ENCODE measurements at places on chromosomes 16 and 17.

DNA sequence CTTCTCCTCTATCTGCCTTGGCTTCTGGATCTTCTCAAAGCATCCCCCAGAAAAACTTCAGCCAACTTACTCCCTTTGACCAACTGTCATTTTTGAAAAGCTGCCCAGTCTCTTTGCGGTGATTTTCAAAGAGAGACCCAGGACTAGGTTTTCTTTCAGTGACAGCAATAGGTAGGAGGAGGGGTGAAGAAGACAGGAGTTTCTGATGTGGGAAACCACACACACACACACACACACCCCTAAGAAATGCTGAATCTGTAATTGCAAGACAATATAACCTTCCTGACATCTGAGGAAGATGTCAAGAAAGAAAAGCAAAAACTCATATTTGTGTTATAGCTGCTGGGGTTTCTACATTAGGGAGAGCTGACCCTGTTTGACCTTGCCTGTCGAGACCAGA, 5.2 kb downstream of the FAM20A start:
- no peak for DNase-seq

DNA sequence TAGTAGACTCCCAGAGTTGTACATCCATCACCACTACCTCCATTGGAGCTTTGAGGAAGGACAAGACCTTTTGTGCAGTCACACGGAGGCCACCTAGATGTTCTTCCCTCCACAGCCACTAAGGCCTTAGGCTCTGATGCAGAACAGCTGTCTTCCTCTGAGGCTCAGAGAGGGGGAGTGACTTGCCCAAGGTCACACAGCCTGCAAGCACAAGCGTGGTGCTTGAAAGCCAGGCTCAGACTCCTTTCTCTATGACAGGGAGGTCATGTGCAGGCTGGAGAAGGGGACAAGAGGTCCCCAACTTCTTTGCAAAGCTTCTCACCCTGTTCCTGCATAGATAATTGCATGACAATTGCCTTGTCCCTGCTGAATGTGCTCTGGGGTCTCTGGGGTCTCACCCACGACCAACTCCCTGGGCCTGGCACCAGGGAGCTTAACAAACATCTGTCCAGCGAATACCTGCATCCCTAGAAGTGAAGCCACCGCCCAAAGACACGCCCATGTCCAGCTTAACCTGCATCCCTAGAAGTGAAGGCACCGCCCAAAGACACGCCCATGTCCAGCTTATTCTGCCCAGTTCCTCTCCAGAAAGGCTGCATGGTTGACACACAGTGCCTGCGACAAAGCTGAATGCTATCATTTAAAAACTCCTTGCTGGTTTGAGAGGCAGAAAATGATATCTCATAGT, 12.7 kb downstream of the SCGB1C2 start:
- DNase-seq: no peak

GRCh38 chr17:8849311-8850041, 18.0 kb downstream of the PIK3R6 start:
- no peak for DNase-seq

- DNase-seq: no peak
Observed at GRCh38 chr17:79991140-79991923, 44.3 kb downstream of the TBC1D16 start.

DNA sequence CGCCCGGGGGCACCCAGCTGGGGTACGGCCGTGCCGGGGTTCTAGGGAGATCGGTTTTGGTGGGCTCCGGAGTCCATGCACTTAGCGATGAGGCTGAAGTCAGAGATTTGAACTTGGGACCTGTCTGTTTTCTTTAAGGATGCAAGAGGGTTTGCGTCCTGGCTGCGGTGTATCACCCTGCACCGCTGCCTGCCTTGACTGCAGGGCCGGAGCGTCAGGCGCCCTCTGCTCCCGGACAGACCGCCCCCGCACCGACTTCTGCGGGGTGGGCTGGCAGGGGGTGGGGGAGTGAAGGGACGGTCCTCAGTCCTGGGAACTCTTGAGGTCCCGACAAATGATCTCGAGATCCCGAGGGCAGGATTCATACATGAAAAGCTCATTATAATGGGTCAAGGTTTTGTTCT, 701 bp downstream of the PDP2 start:
- no peak for DNase-seq

GRCh38 chr16:73253922-73254480, 206.1 kb upstream of the ZFHX3 start:
- DNase-seq: no peak
